ENCODE measurements at places on chromosomes 7 and 10.

- DNase-seq: no peak
- H3K4me1 ChIP-seq: no peaks in the 10 kb centered on the region
- H3K27ac ChIP-seq: no peak overlapping the region
- H3K36me3 ChIP-seq: no peaks in the 10 kb centered on the region
- H3K4me3 ChIP-seq: no peak overlapping the region
Observed at GRCh38 chr7:78055599-78055998, 257.0 kb downstream of the PHTF2 start.

DNA sequence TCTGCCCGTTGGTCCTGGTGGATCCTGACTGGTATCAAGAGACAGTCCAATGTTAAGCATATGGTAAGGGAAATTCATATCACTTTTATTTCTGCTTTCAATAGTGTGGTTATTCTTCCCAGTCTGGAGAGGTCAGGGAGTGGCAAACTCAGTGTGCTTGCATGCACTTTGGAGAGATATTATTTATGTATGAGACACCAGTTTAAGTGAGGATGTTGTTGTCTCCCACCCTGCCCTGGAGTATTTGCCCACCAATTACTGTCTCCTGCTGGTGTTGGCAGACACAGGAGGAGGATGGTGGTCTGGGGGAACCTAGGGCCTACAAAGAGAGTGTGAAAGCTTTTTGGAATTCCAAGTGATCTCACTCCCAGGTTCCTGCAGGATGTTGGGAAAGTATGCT, 59.7 kb downstream of the OR13A1 start:
- no peak overlapping the region for H3K4me3 ChIP-seq
- H3K4me1 ChIP-seq: peaks cover 16% of the 10 kb centered on the region
- no peak for DNase-seq
- no peaks in the 10 kb centered on the region for H3K36me3 ChIP-seq

DNA sequence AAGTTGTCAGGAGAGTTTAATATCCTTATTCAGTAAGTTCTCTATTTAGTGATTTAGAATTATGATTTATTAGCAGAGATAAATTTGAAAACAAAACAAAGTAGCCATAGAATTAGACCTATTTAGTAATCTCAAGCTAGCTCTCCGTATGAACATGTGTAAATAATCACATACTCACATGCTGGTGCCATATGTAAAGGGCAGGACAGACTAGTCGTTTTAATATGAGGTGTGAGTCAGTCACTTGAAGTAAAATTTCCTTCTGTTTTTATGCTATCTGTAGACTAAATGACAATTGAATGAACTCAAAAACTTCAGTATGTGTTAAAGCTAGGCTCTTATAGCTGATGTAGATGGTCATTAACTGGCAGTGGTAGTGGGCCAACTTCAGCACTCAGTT, 67.1 kb downstream of the WAC start:
- H3K27me3 ChIP-seq: no peaks in the 10 kb centered on the region
- peaks cover 48% of the 10 kb centered on the region for H3K4me1 ChIP-seq
- no peak overlapping the region for H3K4me3 ChIP-seq
- DNase-seq: no peak
- no peak overlapping the region for H3K27ac ChIP-seq

DNA sequence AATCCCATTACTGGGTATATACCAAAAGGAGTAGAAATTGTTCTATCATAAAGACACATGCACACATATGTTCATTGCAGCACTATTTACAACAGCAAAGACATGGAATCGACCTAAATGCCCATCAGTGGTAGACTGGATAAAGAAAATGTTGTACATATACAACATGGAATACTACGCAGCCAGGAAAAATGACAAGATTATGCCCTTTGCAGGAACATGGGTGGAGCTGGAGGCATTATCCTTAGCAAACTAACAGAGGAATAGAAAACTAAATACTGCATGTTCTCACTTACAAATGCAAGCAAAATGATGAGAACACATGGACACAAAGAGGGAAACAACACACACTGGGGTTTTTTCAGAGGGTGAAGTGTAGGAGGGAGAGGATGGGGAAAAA, 300.2 kb downstream of the BAMBI start:
- no peak overlapping the region for H3K4me3 ChIP-seq
- H3K27ac ChIP-seq: no peak overlapping the region
- no peak for DNase-seq
- no peaks in the 10 kb centered on the region for H3K4me1 ChIP-seq
- H3K36me3 ChIP-seq: no peaks in the 10 kb centered on the region
